ENCODE measurements at places on chromosomes 3 and 15. TPM values are rescaled to one million over a fixed set of nuclear protein-coding genes. Genes with fewer than 3 reads are reported as not detected.

The CACNA2D3 gene
- not detected for total RNA-seq

The XYLB gene
- total RNA-seq = 1.7 TPM

The SAXO2 gene
- total RNA-seq = 0.17 TPM

GRCh38 chr3:175554801-175555200 lies 695.7 kb downstream of the NAALADL2 start:
- DNase-seq = no peak

GRCh38 chr15:50697109-50697797 lies 10.7 kb upstream of the TRPM7 start:
- no peak for DNase-seq

The PLA2G4D gene
- total RNA-seq = not detected

- no peak for DNase-seq
Measured at GRCh38 chr3:146172586-146172985, 11.6 kb upstream of the PLOD2 start.

- DNase-seq = no peak
Measured at GRCh38 chr3:9748031-9748430, 1.7 kb upstream of the OGG1 start.

DNA sequence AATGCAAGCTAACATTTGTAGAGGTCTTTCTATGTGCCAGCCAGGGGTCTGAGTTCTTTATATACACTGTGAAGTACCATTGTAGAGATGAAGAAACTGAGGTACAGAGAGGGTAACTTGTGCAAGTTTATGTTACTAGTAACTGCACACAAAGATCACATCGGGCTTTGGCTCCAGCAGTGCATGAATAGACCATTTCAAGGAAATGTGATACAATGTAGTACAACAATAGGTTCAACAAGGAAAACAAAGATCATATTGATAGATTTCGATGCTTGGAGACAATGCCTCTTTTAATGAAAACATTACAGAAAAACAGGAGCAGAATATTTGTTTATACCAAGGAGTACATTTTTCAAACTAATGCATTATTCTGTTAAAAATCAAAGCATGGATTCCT lies 115.3 kb downstream of the POLR2M start:
- peak; percentile 49 for DNase-seq

DNA sequence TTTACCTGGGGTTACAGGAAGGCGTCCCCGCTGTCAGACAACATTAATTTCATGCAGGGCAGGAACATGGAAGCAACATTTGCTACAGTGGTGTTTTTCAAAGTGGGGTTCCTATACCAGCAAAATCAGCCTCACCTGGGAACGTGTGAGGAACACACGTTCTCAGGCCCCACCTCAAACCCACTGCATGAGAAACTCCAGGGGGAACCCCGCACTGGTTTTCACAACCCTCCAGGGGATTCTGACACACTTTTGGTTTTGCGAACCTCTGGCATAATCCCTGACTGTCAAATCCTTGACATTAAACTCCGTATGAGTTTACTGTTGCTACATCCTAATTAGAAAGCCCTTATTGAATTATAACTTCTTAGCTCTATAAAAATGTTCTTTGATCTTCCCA lies 127.7 kb downstream of the LRRK1 start:
- DNase-seq = no peak

DNA sequence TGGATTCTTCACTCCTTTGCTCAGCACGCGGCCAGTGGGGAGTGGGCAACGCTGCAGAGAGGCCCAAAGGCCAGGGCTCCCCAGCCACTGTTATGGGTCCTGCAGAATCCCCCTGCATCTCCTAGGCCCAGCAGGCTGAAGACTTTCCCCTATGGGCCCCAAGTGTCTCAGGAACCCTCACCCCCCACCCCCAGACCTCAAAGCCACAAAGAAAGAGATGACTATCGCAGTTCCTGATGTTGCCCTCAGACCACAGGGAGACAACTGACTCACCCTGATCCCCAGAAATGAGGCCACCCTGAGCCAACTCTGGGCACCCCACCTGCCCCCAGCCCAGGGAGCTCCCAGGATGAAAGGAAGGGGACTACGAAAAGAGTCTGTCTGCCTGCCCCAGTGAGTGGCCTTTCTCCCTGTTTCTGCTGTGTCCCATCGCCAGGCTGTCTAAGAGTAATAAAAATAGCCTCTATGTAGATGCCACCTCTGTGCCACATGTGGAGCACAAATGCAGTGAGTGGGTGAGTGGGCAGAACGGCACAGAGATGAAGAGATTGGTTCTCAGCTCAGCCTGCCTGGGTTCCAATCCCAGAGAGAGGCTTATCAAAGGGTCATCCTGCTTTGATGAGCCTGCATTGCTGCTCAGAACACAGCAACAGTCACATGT lies 283.0 kb downstream of the UACA start:
- DNase-seq = no peak

- DNase-seq = no peak
Measured at GRCh38 chr3:22450786-22451400, 699.9 kb upstream of the ZNF385D start.

GRCh38 chr3:172065967-172066762 lies 26.8 kb downstream of the FNDC3B start:
- peak; percentile 85 for DNase-seq

All from dermis blood vessel endothelial cell (primary cell).